Psoas muscle (tissue), 8 donors: ENCODE measurements at places on chromosomes 6 and 20. TPM values are rescaled to one million over a fixed set of nuclear protein-coding genes. Genes with fewer than 3 reads are reported as not detected.
A peak's percentile ranks its signal among the peaks of the same experiment; 100 is the strongest.

The SLC26A8 gene
- total RNA-seq: not detected

GRCh38 chr6:6766230-6766905, 177.8 kb downstream of the LY86 start:
- peak overlapping the region; percentile 33 for H3K4me3 ChIP-seq
- no peaks in the 10 kb centered on the region for H3K27me3 ChIP-seq
- DNase-seq: no peak
- peak overlapping the region; percentile 74 for H3K27ac ChIP-seq

The GGTLC1 gene
- total RNA-seq: not detected

The TBCC gene
- 19.1 TPM for total RNA-seq

DNA sequence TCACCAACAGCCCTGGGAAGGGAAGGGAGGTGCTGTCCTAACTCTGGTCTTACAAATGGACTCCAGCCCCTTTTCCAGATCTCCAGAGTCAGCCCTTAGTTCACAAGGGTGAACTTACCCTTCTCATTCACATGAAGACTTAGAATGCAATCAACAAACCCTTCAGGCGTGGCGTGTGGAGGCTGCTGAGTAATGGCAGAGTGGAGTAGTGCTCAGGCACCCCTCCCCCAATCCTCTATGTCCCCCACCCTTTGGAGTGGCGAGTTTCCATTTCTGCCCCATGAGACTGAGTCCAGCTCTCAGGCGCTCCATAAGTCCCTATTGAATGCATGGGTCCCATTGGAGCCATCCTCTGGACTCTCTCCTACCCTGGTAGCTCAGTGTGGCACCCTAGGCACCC, 3.3 kb downstream of the SNAI1 start:
- no peak for DNase-seq
- H3K27me3 ChIP-seq: no peaks in the 10 kb centered on the region
- H3K4me1 ChIP-seq: peaks cover 40% of the 10 kb centered on the region
- peak overlapping the region; percentile 76 for H3K4me3 ChIP-seq
- no peaks in the 10 kb centered on the region for H3K36me3 ChIP-seq
- H3K27ac ChIP-seq: no peak overlapping the region

The OR2H2 gene
- total RNA-seq: not detected

DNA sequence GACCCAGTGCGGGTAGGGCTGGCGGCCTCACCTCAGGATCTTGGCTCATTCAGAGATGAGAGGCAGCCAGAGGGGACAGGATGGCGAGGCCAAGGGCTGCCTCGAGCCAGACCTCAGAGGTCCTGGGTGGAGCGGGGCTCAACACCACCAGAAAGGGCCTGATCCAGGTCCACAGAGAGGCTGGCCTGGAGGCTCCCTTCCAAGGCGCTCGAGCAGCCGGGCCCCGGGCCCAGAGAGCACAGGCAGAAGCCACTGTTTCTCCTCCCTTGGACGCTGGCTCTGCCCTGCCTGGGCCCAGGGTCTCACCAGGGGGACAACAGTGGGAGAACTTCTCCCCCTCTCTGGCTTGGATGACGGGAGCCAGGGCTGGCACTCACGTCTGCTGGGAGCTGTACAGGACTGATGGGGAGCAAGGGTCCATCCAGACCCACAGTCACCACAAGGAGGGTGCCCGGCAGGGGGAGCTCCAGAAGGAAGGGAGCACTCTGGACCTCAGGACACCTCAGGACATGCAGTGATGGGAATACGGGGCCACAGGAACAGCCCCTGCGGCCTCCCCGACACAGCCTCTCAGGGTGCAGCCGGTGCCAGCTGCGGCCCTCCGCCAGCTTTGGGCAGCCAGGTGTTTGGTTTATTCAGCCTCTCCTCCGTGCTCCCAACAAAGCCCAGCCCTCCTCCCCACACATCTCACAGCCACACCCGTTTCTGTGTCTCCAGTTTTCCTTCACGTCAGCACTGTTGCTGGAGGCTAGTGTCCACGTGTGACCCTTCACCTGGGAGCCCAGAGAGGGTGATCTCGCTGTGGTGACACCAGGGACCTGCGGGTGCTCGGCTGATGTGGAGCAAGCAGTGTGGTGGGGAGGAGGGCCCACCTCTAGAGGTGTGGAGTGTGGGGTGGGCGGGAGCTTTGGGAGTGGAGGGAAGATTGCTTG, 8.7 kb downstream of the RPS21 start:
- H3K36me3 ChIP-seq: peaks cover 40% of the 10 kb centered on the region
- H3K27me3 ChIP-seq: no peaks in the 10 kb centered on the region
- no peak overlapping the region for H3K4me3 ChIP-seq
- H3K27ac ChIP-seq: no peak overlapping the region
- no peak for DNase-seq

GRCh38 chr20:42485556-42485955, 704.1 kb downstream of the PTPRT start:
- no peaks in the 10 kb centered on the region for H3K27me3 ChIP-seq
- H3K36me3 ChIP-seq: no peaks in the 10 kb centered on the region
- no peak for DNase-seq
- no peaks in the 10 kb centered on the region for H3K4me1 ChIP-seq
- no peak overlapping the region for H3K27ac ChIP-seq

The FOXC1 gene
- total RNA-seq: 2.2 TPM

The SYTL3 gene
- 8.0 TPM for total RNA-seq

- H3K4me1 ChIP-seq: no peaks in the 10 kb centered on the region
- no peak overlapping the region for H3K4me3 ChIP-seq
- no peaks in the 10 kb centered on the region for H3K36me3 ChIP-seq
- H3K27ac ChIP-seq: no peak overlapping the region
- H3K27me3 ChIP-seq: no peaks in the 10 kb centered on the region
These were observed 24.9 kb downstream of the EPHA7 start for GRCh38 chr6:93394471-93394870.
